Left lobe of liver (tissue), 2 donors: ENCODE measurements at places on chromosomes 2 and 18. TPM values are rescaled to one million over a fixed set of nuclear protein-coding genes. Genes with fewer than 3 reads are reported as not detected.

RGPD3 gene
- 0.13 TPM for total RNA-seq

CIDEA gene
- not detected for total RNA-seq

OTOS gene
- total RNA-seq: not detected

FBXO15 gene
- total RNA-seq: 0.58 TPM

C2orf15 gene
- total RNA-seq: 0.23 TPM

WIPF1 gene
- 6.3 TPM for total RNA-seq

IL1R1 gene
- 39.0 TPM for total RNA-seq

ALPI gene
- total RNA-seq: not detected

CDH19 gene
- total RNA-seq: 2.3 TPM

ZBTB7C gene
- total RNA-seq: 1.2 TPM

MBOAT2 gene
- 0.91 TPM for total RNA-seq

LYG2 gene
- not detected for total RNA-seq

NPHP1 gene
- 0.15 TPM for total RNA-seq

EIF2AK3 gene
- total RNA-seq: 11.8 TPM

NPPC gene
- not detected for total RNA-seq

SERPINB11 gene
- total RNA-seq: not detected

L3MBTL4 gene
- 10.9 TPM for total RNA-seq

TMEM87B gene
- 7.5 TPM for total RNA-seq

CYRIA gene
- 1.7 TPM for total RNA-seq

PER2 gene
- 8.0 TPM for total RNA-seq

CENPA gene
- total RNA-seq: 0.33 TPM

B4GALT6 gene
- 2.7 TPM for total RNA-seq

TFCP2L1 gene
- total RNA-seq: 0.30 TPM

CTDSP1 gene
- 105 TPM for total RNA-seq

INHBB gene
- 6.3 TPM for total RNA-seq

GPR39 gene
- total RNA-seq: 7.4 TPM

RASGRP3 gene
- 3.8 TPM for total RNA-seq

PSMD1 gene
- 41.3 TPM for total RNA-seq

PROM2 gene
- total RNA-seq: 1.1 TPM

GPR75 gene
- total RNA-seq: 1.6 TPM

CRYBA2 gene
- not detected for total RNA-seq

TMEFF2 gene
- not detected for total RNA-seq

DUSP19 gene
- total RNA-seq: 1.2 TPM

CCL20 gene
- total RNA-seq: not detected

QPCT gene
- 0.65 TPM for total RNA-seq

COL4A3 gene
- total RNA-seq: 0.55 TPM

RGPD4 gene
- total RNA-seq: not detected

DGKD gene
- total RNA-seq: 17.9 TPM

TNFAIP6 gene
- total RNA-seq: not detected

ODC1 gene
- 16.2 TPM for total RNA-seq

IL18RAP gene
- total RNA-seq: 0.45 TPM

DCC gene
- total RNA-seq: not detected

ZNF396 gene
- total RNA-seq: 1.2 TPM
